ENCODE measurements at places on chromosomes 3 and 15.

- no peak for DNase-seq
Observed at GRCh38 chr3:116140100-116140689, 305.1 kb downstream of the LSAMP start.

- no peak for DNase-seq
Observed at GRCh38 chr3:90032980-90033641, 925.7 kb downstream of the EPHA3 start.

DNA sequence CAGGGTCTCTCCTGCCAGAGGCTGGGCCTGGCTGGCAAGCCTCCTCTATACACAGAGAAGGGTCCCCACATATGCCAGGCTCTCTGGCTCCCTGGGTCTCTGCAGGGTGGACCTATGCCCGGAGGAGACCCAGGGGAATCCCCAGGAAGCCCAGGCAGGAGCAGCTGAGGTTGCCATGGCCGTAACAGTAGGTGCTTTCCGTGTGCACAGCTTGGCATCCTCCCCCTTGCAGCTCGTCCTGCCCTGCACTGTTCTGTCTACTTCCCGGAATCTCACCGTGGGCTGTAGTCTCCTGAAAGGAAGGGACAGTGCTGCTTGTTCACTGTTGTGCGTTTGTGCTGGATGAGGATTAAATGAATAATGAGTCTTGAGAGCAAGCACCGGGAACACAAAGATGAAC lies 47.8 kb downstream of the DAPK2 start:
- DNase-seq = no peak

GRCh38 chr3:127964053-127964452 lies 49.0 kb downstream of the KBTBD12 start:
- no peak for DNase-seq

GRCh38 chr3:15297608-15298350 lies 34.6 kb downstream of the SH3BP5 start:
- no peak for DNase-seq

DNA sequence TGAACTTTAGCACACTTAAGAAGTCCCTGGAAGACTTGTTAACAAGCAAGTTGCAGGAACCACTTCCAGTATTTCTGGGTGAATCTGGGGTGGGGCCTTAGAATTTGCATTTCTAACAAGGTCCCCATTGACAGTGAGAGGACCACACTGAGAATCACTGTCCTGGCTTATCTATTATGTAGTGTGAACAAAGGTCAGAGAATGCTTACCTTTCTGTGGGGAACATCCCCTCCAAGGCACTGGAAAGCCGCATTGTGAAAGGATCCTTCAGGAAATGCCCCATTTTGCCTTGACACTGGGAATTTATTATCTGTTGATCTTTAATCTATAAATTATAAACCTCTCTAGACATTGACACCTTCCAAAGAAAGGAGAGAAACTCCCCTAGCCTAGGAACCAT lies 74.8 kb downstream of the IGF2BP2 start:
- DNase-seq = no peak

DNA sequence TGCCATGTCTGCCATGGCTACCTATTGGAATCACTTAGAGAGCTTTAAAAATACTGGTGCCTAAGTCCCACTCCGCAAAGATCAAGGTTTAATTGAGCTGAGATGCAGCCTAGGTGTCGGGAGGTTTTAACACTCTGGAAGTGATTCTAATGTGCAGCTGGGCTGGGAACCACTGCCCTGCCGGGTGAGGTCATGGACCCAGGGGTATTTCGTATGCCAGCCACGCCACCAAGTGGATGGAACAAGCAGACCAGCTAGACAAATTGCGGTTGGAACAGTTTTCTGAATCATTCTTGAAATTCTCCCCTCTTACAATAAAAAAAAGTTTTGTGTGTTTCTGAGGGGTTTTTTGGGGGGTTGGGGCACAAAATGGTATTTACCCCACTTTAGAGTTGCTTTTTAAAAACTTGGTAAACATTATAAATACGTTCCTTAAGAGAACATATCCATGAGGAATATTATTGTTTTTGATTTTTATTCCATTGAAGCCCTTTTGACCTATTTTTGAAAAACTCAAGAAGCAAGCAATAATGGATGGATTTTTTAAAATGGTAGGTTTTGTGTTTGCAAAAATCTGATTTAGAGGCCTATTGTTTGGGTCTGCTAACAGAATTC lies 66.2 kb upstream of the CSTA start:
- no peak for DNase-seq

GRCh38 chr3:49412632-49413337 lies 562 bp downstream of the TCTA start:
- DNase-seq = no peak

GRCh38 chr15:74621936-74622335 lies 6.3 kb downstream of the CLK3 start:
- no peak for DNase-seq
